ENCODE measurements at places on chromosomes 13 and 19.

DNA sequence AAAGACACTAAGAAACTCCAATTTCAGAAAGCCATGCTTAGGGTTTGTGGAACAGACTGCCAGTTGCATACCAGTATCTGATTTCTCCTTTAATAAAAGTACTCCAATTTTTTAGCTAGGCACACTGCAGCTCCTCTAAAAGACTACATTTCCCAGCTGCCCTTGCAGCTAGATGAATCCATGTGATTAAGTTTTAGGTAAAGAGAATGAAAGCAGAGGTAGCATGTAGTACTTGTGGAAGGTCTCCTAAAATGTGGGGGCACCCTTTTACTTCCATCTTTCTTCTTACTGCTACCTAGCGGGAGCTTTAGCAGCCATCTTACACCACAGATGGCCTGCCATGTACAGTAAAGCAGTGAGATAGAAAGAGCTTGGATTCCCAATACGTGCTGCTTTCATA is 33.0 kb upstream of the TSC22D1 start:
- DNase-seq = no peak

GRCh38 chr19:47324502-47324901 is 7.5 kb upstream of the C5AR2 start:
- no peak for DNase-seq

- DNase-seq = no peak
These were observed 116.8 kb downstream of the FOXO1 start for GRCh38 chr13:40549500-40550094.

- DNase-seq = no peak
These were observed 34.1 kb upstream of the TFDP1 start for GRCh38 chr13:113550453-113550852.

DNA sequence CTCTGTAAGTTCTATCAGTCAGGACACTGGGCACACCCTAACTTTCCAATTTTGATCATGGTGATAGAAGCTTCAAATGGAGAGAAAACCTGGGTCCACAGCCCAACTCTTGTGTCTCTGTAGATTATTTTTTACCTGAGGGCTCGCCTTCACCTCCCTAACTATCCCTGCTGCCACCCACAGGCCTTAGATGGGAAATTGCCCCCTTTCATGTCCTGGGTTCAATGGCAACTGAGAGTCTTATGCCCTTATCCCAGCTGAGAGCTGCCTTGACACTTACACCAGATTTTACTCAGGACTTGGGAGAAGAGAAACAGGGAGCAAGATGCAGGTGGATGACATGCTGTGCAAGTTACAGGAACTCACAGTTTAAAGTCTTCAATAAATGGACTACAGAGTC is 81.7 kb downstream of the RAP2A start:
- no peak for DNase-seq

- DNase-seq = no peak
These were observed 172.5 kb upstream of the MIR17HG start for GRCh38 chr13:91174886-91175501.

- DNase-seq = no peak
These were observed 15.7 kb upstream of the B3GNT3 start for GRCh38 chr19:17778968-17779929.

- no peak for DNase-seq
These were observed 1413.0 kb upstream of the PRR20A start for GRCh38 chr13:55727683-55728082.

DNA sequence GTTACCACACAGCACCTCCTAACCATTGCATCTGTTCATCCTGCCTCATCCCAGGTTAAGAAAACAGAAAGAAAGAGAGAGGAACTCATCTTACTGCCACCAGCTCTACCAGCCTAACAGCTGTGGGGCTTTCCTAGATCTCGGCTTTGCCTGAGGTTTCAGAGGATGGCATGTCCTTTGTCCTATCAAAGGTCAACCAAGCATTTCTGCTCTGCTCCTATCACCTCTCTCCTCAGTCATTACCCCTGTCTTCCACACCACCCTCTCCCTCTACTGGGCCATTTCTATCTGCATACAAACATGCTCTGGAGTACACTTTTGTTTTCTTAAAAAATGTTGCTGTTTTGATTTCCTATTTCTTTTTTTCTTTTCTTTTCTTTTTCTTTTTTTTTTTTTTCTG is 393.3 kb downstream of the IRS2 start:
- no peak for DNase-seq

DNA sequence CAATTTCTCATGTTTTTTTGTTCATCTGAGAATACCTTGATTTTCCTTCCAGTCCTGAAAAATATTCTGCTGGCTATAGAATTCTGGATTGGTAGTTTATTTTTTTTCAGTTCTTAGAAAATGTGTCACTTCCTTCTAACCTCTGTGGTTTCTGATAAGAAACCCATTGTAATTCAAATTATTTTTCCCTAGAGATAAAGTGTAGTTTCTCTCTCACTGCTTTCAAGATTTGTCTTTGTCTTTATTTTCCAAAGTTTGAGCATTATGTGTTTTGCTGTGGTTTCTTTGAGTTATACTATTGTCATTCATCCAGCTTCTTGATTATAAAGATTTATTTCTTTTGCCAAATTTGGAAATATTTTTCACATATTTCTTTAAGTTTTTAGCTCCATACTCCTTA is 324.0 kb upstream of the SPRY2 start:
- no peak for DNase-seq

DNA sequence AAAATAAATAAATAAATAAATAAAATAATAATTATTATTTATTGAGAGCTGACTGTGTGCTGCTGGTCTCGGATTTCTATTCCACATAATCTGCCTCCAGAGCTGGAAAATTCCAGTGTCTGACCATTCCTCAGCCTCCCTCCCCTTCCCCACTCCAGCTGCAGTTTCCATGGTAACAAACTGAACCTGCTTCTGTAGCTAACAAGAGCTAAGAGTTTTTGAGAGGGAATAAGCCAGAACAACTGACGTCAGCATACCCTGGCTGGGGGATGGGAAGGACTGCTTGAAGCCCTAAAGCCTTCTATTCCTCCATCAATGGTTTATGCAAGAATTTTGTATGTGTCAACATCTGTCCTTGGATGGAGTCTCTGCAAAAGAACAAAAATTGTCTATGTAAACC is 26.0 kb upstream of the PEG3 start:
- no peak for DNase-seq

DNA sequence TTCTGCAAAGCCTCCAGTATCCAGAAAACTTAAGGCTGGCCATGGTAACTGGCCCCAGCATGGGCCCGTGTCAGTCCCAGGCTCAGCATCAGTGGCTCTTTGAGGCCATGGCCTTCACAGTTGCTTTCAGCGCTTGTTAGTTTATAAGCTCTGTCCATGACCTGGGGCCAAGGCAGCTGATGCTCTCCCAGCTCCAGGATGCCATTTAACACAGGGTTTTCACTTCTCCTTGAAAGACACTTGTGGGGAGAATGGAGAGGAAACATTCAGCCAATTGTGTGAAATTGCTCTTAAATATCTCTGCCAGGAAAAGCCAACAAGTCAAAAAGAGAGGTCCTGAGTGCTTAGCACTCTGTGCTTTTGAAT is 321.3 kb downstream of the FOXO1 start:
- no peak for DNase-seq

DNA sequence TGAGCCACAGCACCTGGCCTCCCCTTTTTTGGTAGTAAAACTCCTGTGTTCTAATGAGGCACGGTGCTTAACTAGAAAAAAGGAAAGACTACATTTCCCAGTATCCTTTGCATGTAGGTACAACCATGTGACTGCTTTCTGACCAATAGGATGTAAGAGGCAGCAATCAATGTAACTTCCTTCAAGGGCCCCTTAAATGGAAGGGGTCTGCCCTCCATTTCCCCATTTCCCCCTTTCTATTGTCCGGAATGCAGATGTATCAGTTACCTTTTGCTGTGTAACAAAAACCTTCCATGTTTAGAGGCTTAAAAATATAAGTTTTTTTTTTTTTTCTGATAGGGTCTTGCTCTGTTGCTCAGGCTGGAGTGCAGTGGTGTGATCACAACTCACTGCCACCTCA is 2.2 kb downstream of the GPR32 start:
- DNase-seq = no peak

- no peak for DNase-seq
These were observed 110.1 kb downstream of the KCTD15 start for GRCh38 chr19:33906578-33907335.

DNA sequence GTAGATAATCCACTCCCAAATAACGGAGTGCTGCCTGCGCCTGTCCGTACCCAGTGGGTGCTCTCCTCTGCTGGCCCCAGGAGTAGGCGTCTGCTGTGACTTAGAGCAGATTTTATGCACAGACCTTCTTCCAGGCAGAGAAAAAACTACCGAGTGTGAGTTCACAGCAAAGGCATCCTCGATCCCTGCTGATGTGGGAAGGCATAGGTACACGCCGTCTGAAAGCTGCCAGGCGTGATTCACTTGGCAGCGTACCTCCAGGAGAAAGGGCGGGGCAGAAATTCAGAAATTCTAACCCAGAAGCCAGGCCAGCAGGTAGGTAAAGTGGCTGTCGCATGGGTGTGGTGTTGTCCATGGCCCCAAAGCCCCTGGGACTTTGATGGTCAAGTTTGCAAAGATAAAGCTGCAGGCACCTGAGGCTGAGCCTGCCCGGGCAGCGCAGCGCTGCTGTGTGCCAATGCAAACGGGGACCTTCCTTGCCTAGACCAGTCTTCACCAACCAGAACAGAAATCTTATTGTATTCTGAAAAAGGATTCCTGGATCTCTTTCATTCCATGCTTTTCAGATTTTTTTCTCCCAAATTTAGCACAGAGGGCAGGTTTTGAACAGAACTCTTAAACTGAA is 36.3 kb downstream of the COL4A2 start:
- DNase-seq = no peak

GRCh38 chr13:44904967-44905366 is 84.3 kb downstream of the NUFIP1 start:
- DNase-seq = no peak

- no peak for DNase-seq
These were observed 89.3 kb downstream of the SLAIN1 start for GRCh38 chr13:77786695-77787287.

DNA sequence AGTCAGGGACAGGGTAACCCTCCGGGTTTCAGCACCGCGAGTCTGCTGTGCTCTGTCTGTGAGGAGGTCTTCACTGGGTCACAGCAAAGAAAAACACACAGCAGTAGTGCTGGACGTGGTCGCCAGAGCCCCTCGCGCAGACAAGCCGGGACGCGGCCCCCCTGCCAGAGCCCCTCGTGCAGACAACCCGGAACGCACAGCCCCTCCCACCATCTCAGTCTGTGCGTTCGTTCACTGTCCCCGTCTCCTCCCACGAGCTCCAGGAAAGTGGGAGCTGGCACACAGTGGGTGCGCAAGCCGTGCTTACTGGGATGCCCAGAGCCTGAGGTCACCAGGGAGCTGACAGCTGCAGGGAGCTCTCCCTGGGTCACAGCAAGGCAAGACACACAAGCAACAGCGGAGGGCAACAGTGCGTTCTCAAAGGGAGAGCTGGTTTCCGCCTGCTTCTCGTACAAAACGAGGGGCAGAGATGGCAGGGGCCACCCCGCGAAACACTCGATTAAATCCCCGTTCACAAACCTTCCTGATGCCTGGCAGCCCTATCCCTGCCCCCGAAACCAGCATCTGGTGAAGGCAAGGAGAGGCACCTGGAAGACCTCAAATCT is 3.2 kb upstream of the PLPP2 start:
- DNase-seq = no peak

DNA sequence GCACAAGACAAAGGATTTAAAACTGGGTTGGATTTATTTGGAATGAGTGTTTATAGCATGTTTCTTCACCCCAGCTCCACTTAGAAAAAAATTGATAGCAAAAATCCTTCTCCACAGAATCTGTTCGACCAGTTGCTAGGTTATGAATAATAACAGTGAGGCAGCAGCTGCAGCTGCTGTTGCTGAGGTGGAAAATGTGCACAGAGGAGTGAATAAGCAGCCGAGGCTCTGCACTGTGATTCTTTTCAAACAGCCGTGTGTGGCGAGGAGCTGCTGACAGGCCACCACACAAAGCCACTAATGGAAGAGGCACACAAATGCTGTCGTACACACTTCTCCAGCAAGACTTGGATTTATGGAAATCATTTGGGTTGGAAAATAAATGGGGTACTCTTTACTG is 6.4 kb upstream of the RASL11A start:
- no peak for DNase-seq

DNA sequence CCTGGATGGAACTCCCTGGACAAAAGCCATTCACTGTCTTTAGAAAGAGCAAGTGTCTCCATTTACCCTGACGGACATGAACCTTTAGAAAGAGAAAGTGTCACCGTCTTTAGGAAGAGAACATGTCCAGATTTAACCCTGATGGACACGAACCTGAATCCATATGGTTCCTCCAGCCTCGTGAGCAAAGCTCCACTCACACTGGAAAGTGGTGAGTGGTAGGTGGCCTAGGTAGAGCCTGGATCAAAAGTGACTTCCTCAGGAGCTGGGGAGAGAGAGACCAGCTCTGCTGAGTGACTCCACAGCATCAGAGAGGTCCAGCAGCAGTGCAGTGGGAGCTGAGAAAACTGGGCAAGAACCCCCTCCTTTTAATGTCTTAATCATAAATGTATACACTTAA is 59.8 kb upstream of the IRS2 start:
- DNase-seq = no peak

DNA sequence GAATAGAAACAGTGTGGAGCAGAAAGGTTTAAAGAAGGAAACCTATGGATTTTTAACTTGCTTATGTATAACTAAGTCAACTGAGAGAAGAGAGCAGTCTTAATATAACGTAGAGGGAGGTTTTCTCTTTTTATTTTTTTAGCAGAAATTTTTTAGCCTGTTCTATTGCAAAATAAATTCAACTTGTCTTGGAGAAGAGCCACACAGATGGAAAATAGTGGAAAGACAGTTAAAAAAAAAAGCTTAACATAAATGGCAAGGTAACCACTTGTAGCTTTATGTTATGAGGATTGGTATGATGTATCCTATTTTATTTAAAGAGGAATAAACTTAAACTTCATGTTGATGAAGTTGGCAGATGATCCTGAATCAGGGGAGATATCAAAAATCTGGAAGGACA is 312.4 kb downstream of the SHISA2 start:
- no peak for DNase-seq

All from stimulated activated CD4-positive, alpha-beta T cell treated with anti-CD3 and anti-CD28 coated beads, Interleukin-12 subunit alpha, Interleukin-12 subunit beta, amount 100 ng/mL, for 4 hours (primary cell).